ENCODE measurements at places on chromosomes 16 and 17.

GRCh38 chr17:82235775-82236141 lies 6.9 kb downstream of the SLC16A3 start:
- no peak for DNase-seq

DNA sequence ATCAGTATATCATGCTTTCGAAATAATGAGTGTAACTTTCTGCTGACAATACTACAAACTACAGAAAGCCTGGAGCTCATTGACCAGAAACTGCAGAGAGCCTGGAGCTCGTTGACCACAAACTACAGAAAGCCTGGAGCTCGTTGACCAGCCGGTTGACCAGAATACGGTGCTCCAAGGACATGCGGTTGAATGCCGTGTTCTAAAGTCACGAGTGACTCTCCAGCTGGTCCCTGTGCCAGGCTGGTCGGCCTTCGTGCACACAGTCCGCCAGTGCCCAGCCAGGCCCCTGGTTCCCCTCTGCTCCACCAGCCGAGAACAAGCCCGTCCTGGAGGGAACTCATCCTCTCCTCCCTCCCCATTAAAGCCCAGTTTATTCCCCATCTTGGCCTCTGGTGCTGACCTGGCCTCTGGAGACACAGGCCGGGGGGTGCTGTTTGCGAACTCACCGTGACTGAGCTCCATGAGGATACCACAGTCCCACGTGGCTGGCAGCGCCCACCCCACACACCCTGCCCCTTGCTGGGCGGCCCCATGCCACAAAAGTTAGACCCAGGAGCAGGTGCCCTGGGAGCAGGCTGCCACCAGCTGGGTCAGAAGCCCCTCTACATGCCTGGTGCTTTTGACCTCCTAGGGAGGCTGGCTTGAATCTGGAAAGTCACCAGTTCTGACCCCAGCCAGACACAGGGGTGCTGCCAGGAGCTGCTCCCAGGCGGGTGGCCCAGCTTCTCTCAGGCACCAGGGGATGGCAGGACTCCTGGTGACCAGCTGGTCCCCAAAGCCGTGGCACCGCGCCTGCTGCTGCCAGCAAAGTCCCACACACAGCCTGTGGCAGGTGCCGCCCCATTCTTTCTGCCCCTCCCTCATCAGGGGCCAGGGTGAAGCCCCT lies 15.5 kb upstream of the CDH15 start:
- no peak for DNase-seq

GRCh38 chr17:36846410-36847292 lies 90.6 kb upstream of the LHX1 start:
- DNase-seq = no peak

DNA sequence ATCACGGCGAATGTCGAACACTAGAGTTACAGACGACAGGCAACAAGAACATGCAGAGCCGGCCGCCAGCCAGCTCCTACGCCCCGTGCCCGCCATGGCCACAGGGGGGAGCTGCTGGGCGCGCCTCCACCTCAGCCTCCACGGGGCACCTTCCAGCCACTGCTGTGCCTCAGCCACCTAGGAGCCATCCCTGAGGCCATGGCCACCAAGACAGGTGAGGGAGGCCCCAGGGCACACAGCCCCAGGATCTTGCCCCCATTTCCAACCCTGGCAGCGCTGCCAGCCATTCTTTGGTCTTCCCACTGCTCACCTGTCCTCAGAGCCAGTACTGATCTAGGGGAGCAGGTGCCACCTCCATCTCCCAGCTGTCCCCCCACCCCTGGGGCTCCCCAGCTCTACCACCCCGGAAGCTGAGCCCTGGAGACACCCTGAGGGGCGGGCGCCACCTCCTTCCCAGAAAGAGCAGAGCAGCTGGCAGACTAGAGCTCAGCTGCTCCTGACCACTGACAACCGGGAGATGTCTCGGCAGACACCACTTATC lies 11.8 kb downstream of the GNPTG start:
- no peak for DNase-seq

DNA sequence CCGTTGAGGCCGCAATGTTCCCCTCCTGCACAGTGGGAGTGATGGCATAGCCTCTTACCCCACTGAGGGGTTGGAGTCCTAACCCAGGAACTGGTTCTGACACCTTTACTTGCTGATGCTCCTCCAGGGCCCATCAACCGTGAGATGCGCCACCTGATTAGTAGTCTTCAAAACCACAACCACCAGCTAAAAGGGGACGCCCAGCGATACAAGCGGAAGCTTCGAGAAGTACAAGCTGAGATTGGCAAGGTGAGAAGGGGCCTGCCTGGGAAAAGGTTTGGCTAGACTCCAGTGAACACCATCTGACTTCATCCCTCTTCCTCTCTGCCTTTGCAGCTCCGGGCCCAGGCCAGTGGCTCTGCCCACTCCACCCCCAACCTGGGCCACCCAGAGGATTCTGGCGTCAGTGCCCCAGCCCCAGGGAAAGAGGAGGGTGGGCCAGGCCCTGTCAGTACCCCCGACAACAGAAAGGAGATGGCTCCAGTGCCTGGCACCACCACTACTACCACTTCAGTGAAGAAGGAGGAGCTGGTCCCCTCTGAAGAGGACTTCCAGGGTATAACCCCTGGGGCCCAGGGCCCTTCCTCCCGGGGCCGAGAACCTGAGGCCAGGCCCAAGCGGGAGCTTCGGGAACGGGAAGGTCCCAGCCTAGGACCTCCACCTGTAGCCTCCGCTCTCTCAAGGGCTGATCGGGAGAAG lies 5.8 kb downstream of the RNF40 start:
- DNase-seq = no peak
